Left kidney (tissue), 8 donors: ENCODE measurements at places on chromosomes 5 and 9. TPM values are rescaled to one million over a fixed set of nuclear protein-coding genes. Genes with fewer than 3 reads are reported as not detected.

DNA sequence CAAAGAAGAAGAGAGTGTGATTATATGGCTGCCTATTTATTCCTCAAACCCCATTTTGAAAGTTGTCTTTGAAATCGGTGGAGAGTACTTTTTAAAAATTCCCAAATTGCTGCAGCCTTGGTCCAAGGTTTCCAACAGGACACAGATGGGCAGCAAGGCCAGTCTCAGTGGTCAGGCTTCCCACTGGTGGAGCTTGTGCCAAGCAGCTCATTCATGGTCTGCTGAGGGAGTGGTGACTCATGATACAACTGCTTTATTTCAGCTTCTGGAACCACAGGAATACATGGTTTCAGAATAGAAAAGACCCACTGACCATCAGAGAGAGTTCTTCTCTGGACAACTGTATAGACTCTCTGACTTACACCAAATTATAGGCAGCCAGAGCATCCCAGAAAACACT, 673.1 kb upstream of the KLF4 start:
- no peak for DNase-seq

DNA sequence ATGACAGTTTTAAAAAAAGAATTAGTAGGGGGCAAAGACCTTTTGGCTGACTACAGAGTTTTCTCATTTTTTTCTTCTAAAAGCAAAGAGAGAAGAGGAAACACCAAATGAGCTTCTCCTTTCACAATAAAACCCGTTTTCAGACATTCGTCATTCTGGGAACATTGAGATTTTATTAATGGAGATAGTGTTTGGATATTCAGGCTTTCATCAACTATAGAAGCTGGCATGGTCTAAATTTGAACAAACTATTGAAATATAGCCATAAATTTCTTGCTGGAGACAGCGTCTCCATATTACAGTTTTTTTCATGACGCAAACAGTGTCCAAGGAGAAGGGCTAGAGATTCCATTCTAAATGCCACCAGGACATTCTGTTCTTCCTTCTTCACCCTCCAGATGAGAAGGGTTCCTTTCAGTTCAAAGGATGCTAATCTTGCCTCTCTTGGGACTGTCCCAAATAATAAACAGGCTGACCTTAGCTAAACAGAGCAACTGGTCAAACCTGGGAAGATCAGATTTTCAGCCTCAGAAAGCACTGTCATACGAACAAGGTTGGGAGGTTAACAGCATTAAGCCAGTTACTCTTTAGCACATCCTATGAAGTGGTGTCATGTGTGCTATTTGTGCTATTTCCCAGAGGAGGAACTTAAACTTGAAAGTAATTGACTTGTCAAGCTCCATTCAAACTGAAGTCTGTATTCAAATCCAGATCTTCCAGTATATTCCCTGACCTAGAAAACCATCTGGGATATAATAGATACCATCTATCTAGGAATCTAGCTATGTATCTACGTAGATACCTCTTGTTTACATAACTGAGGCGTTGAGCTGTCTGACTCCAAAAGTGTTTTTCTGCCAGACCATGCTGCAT, 125.6 kb downstream of the LPAR1 start:
- DNase-seq: no peak

The FAM169A gene
- 24.3 TPM for polyA plus RNA-seq

The NUTM2G gene
- polyA plus RNA-seq: 1.1 TPM
